Activated T-cell treated with anti-CD3 and anti-CD28 coated beads for 48 hours (primary cell): ENCODE measurements at places on chromosomes 11 and 22.

- no peak for DNase-seq
These were observed 45.0 kb downstream of the CWC15 start for GRCh38 chr11:94928117-94928990.

GRCh38 chr11:72798361-72798760 is 4.5 kb upstream of the STARD10 start:
- DNase-seq: no peak

DNA sequence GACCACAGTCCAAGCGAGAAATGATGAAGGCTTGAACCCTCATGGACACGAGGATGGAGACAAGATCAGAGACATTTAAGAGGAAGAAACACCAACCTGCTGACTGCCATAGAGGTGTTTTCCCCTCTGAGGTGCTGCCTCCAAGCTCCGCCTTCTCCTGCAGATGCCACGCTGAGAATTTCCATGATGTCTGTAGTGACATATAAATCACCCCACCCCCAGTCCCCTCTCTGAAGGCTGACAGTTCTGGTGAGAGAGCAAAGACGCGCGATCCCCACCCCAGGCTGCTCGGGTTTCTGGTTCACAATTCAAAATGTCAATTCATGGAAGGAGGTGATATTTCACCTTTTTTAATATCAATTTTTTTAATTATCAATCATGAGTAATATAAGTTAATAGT is 28.2 kb downstream of the LRRC32 start:
- DNase-seq: peak; percentile 39

DNA sequence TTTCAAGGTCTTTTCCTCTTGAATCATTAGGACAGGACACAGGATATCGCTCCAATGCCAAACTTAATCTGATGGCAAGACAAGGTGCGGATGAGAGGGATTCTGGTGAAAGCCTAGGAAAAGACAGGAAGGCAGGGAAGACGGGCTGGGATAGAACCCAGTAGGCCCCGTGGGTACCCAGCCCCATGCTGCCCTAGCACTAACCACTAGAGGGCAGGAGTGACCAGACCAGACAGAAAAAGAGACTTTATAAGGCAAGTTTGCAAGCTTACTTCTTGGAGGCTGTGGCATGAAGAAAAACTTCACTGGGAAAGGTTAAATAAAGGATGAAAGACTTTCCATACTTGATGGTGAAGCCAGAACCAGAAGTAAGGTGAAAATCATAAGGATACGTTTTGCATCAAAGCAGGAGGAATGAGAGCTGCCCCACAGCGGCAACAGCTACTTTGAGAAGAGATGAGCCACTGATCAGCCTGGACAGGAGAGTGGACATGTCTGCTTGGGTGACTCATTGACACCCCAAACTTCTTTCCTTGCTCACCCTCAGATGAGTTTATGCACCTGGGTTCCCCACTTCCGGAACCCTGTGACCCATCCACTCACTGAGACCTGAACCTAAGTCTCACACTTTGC is 39.8 kb downstream of the SYN3 start:
- DNase-seq: peak; percentile 29

DNA sequence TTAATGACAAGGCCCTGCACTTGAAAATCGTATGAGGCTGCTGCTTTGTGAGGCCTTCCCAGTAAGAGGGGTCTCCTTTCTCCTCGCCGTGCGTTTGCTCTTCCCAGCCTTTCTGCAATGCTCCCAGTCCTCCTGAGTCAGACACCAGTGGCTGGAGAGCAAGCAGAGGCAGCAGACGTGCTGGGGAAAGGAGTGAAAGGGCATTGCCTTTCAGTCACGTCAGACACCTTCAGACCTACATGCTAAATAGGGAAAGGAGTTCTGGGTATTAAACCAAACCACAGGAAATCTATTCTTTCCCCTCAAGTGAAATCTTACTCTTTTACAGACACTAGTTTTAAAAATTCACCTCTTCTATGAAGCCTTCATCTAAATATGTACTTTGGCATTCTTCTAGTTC is 274.8 kb downstream of the NTM start:
- DNase-seq: no peak

GRCh38 chr11:90668502-90668901 is 445.7 kb upstream of the CHORDC1 start:
- no peak for DNase-seq

- no peak for DNase-seq
These were observed 3.4 kb downstream of the ABCC8 start for GRCh38 chr11:17473071-17473744.

DNA sequence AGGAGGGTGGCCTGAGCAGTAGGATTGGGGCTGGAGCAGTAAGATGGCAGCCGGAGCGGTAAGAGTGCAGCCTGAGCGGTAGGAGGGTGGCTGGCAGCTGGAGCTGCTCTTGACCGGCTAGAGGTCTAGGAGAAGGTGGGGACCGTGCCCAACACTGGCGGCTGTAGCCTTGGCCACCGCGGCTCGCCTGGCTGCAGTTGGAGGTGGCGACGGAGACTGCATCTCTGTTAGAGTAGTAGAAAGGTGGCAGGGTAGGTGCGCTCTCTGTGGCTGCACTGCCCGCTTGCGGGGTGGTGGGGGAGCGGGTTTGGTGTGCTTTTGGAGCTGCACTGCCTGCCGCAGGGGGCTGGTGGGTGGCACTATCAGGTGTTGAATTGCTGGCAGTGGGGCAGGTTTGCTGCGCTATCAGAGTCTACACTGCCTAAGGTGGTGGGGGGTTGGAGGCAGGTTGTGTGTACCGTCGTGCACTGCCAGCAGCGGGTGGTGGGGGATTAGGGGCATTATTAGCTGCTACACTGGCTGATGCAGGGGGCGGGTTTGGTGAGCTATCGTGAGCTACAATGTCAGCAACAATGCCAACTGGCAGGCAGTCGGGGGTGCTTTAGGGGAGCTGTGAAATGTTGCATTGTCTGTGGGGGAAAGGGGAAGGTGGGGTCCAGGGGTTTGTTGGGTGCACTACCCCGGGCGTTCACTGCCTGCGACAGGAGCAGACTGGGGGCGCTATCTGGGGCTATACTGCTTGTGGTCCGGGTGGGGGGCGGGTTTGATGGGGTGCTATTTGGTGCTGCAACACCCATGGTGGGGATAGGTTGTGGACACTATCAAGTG is 4461.3 kb upstream of the OR11H1 start:
- DNase-seq: no peak

GRCh38 chr22:29625090-29625825 is 21.8 kb downstream of the NF2 start:
- DNase-seq: no peak

DNA sequence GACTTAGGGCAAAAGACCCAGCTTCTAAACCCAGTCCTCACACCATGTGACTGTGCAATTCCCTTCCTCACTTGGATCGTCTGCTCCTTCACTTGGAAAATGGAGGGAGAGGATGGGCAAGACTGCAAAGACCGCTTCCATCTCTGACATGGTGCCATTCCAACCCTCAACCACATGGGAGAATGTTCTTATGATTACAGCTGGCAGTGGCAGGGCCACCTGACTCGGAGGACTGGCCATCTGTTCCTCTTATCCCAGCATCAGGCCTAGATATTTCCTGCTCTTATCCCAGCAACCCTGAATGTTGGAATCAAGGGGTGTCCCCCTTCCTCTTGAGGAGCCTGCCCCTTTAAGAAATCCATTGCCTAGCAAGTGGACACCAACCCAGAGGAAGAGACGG is 15.4 kb downstream of the DSCAML1 start:
- no peak for DNase-seq

DNA sequence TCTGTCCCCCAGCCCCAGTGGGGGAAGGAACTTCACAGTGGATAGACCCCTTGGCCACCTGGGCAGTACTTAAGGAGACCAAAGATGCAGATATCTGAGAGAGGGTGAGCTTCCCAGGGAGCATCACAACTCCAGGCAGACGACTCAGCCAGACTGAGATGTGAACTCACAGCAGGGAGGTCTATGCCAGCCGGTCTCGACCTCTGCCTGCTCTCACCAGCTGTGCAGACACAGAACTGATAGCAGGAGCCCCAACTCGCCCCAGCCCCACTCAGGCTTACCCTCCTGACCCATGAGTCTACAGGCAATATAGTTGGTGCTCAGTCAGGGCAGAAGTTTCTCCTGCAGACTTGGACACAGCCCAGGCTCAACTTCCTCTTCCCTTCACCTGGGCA is 29.7 kb upstream of the ACCSL start:
- no peak for DNase-seq

DNA sequence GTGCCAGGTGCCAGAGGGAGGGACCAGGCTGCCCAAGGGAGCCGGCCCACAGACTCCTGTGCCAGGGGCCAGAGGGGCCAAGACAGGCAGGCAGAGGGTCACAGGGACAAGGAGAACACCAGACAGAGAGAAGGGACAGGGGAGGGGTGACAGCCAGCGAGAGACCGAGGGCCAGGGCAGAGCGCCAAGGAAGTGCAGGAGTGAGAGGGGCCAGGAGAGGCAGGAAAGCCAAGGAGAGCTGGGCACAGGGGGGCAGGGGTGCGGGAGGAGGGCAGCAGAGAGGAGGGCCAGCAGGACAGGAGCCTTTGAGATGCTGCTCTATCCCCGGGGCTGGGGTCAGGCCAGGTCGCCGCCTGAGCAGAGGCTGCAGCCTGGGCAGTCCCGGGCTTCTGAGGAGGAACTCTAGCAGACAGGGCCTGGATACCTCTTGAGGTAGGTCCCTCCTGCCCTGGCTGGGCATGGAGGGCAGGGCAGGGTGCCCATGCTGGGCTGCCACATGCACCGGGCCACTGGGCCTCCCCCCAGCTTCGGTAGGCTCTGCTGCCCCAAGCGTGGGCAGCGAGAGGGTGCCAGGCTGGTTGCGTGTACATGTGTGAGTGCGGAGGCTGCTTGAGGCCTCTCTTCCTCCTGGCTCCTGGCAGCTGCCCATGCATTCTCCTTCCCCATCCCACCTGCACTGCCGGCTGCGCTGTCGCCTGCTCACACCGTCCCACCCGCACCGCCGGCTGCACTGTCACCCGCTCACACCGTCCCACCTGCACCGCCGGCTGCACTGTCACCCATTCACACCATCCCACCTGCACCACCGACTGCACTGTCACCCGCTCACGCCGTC is 12.2 kb downstream of the LSP1 start:
- no peak for DNase-seq

GRCh38 chr11:68651208-68651984 is 32.9 kb upstream of the GAL start:
- DNase-seq: no peak

DNA sequence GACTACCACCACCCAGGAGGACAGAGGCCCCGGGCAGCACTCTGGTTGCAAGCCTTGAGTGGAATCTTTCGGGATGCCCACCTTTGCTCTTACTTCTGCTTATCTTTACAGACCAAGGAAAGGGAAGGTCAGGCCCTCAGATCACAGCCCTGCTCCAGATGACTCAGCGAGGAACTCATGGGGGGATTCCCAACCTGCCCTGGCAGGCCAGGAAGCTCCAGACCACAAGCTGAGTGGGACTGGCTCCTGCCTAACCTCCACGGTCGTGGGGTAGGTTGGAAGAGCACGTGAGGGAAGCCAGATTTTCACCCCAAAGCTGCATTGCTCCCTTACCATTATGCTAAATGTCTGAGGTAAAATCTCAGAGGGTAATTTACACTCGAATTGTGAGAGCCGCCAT is 11.8 kb downstream of the TBC1D10A start:
- no peak for DNase-seq

DNA sequence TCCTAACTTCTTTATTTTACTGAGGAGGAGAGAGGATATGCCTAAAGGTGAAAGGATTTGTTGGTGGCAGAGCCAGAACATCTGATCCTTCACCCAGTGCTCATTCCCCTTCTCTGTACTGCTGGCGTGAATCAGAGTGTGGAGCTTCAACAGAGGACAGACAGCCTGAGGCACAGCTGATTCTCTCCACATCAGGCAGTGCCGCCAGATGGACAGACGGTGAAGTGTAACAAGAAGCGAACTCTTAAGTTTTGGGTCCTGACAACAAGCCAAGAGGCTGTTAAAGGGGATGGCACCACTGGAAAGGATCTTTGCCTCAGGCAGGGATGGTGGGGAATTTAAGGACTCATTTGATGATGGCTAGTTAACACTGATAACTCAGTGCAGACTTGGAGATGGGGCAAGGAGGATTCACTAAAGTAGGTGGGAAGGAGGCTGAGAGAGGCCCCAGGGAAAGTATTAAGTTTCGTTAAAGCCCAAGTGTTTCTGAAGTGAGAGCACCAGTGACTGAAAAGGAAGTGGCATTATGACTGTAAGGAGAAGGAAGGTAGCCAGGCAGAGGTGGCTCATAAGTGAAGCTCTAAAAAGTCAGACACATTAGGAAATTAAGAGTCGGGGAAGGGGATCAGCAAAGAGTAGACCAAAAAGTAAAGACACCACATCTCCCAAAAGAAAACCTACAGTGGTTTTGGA is 81.3 kb downstream of the CLPB start:
- peak; percentile 11 for DNase-seq

DNA sequence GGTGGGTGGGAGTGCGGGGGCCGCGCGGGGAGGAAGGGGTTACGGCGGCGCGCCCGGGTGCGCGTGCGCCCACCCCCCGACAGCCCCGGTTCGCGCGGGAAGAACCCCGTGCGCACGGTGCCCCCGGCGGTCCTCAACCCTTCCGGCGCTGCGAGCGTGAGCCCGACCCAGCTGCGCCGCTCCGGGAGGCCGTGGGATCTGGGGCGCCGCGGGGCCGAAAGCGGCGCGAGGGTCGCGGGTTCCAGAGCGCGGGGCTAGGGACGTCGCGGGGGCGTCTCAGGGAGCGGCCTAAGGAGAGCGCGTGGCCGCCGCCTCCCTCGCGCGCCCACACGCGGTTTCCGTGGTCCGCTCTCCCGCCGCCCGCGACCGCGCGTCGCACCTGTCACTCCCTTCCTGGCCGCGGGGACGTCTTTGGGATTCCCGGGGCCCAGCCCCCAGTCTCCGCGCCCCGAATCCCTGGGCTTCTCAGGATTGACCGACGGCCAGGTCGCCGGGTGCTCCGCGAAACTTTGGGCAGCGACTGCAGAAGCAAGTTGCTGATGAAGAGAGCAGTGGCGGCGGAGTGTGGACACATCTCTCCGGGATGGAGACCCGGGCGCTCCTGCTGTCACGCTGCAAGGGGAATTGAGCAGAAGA is 582 bp downstream of the SREBF2 start:
- DNase-seq: peak; percentile 38

DNA sequence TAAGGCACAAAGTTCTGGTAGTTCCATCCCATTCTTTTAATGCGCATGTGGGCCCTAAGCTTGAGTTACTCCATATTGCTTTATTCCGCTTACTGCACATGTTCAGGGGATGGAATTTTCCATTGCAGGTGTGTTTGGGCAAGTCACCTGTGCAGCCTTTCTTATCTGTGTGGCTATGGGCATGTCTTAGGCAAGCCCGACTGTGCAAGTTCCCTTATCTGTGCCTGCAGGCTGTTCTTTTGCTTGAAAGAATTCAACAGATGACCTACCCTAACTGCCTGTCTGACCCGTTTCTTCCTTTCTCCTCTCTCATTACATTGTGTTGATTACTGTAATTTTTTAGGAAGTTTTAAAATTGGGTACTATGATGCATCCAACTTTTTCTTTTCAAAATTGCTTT is 363.6 kb downstream of the TTC28 start:
- no peak for DNase-seq

DNA sequence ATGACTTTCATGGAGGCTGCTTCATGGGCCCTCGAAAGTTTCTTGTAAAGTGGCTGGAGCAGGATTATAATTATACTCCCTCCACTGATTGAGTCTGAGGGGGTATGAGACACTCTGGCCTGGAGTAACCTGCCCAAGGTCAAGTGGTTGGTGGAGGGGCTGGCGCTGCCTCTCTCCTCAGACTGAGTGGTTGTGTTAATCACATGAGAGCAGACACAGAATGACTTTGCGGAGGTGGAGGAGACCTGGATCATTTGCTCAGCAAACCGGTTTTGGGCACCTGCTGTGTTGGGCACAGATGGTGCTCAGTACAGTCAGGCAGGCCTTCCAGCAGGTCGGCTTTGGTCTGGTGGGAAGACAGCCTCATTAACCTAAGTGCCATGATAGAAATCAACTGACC is 11.8 kb downstream of the BCR start:
- DNase-seq: no peak
